ENCODE measurements at places on chromosomes 3 and 15. TPM values are rescaled to one million over a fixed set of nuclear protein-coding genes. Genes with fewer than 3 reads are reported as not detected.

DNA sequence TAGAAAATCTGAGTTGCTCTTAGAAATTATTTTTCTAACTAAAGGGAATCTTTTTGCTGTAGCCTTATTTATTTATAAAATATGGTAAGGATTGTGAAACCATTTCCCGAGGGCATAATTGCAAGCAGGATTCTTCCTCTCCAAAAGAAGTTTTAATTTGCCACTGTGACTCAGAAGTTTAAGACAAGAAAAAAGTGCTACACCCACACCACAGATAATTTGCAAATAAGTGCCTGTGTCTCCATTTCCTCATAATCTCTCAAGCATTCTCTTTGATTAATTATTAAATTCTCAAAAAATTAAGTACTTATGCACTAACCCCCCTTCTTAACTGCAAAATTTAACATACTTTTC is 43.6 kb downstream of the RASA2 start:
- DNase-seq = peak; percentile 15

GRCh38 chr15:40161693-40162391 is 973 bp downstream of the BUB1B start:
- DNase-seq = peak; percentile 36

DNA sequence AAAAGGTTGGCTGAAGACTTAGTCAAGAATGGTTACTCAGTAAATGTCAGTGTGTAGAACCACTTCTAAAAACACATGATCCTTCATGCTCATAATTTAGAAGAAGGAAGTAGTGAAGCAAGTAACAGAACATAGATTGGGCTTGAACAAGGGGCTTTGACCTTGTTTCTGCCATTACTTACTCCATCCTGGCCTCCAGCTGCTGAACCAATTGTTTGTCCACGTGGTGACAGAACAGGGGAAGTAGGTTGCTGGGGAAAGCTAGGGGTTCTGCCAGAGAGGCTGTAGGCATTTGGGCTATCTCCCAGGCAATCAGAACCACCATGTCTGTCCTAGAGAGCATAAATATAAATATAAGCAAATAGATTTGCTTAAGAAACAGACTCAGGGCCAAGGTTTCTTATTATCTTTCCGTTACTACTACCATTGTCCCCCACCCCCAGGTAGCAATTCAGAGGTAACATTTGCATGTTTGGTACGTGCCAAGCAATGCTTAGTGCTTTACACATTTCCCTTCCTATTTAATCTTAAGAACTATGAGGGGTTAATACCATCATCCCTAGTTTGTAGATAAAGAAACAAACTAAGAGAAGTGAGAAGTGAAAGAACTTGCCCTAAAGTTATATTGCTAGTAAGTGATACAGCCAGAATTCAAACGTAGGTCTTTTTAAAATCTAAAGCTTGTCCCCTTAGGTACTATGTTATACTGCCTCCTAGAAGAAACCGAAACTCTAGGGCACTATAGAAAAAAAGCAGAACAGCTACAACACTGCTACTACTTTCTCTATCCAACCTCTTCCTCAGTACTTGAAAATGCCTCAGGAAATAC is 3.0 kb upstream of the SPG11 start:
- DNase-seq = no peak

- DNase-seq = no peak
Observed at GRCh38 chr15:41573396-41573795, 14.4 kb downstream of the TYRO3 start.

DNA sequence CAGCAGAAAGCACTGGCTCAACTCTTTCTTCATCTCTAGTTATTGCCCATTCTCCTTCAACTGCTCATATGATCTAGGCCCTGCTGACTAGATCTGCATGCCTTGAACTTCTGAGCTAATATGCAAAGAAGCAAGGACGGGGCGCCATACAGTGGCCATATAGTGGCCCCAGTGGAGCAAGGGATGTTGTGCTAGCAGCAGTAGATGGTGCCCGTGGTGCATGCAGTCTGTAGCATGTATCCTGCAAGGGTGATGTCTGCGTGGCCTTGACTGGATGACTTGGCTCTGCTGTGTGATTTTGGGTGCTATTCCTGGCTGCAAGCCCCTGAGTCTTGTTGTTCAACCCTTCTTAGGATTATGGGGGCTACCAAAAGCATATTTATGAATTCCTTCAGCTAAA is 12.2 kb upstream of the NMD3 start:
- no peak for DNase-seq

DNA sequence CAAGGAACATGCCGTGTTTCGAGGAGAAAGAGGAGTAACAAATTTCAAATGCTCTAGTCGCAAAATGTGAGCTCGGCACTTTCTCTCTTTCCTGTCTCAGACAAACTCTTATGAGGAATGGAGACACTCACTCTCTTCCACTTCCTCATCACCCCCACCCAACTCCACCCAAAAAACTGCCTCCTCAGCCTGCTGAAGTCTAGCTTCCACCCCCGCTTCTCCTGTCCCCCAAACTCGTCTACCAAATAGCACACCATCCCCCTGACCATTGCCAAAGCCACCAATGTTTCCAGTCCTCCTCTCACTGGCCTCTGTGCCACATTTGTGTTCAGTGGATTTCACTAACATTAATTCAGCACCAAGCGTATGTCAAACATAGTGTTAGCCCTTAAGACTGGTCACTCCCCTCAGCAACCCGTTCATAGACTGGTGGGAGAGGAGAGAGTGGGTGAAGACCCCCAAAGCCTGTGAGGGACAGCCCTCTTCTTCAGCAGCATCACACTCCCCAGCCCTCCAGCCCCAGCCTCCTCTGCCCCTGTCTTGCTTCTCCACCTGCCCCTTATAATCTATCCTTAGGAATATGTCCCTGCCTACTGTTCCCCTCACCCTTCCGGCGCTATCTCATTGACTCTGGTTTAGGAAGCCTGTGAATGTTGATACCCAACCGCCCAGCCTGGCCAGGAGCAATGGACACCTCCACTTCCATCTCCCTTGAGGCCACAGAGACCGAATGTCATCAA is 77.3 kb downstream of the FAM174B start:
- peak; percentile 30 for DNase-seq

- no peak for DNase-seq
Observed at GRCh38 chr3:171240504-171240835, 213.9 kb upstream of the SLC2A2 start.

RBP2 gene
- total RNA-seq = not detected
